Fibroblast of the conjunctiva (primary cell): ENCODE measurements at places on chromosomes 3 and 15.

- no peak for DNase-seq
These were observed 19.3 kb upstream of the NRROS start for GRCh38 chr3:196620161-196620604.

- peak; percentile 22 for DNase-seq
These were observed 118.9 kb upstream of the IGSF10 start for GRCh38 chr3:151579571-151580270.

- no peak for DNase-seq
These were observed 289.8 kb upstream of the ROPN1 start for GRCh38 chr3:124281453-124282316.

GRCh38 chr3:148878095-148878494 is 13.0 kb downstream of the CPA3 start:
- DNase-seq: no peak

GRCh38 chr3:14652-15051 is 181.9 kb upstream of the CHL1 start:
- no peak for DNase-seq

DNA sequence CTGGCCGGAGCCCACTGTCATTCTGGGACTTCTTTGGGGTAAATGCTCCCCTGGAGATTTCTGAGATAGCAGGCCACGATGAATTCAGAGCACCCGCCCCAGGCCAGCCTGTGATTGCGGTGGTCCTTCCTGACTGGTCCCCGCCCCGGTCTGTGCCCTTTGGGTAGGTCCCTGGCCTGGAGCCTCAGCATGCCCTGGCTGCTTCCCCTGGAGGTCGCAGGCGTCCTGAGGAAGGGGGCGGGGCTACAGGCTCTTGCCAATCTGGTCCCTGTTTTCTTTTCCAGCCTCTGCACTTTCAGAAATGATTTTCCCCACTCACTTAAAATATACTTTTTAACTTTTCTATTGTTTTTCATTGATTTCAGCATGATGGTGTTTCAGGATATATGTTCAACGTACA is 250.2 kb upstream of the ATP10A start:
- no peak for DNase-seq

DNA sequence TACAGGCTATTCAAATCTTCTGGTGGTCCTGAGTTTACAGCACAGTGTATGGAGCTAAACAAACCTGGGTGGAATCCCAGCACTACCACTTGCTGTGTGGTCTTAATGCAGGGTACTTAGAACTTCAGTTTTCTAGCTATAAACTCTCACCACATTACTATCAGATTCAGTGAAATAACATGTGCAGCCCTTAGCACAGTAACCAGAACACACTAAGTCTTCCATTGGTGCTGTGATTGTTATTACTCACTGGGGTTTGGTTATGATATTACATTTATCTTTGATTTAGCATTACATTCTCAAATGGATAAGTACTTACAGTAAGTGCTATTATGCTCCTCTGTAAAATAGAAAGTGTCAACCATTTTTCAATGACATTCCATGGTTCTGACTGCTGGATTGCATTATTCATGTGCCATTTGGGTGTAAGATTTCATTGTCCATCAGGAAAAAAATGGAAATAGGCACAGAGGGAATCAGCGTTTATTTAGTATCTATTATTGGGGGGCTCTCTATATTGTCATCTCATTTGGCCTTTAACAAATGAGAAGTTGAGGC is 81.9 kb downstream of the PDE8A start:
- DNase-seq: no peak

- DNase-seq: no peak
These were observed 98.7 kb downstream of the PLCH1 start for GRCh38 chr3:155646128-155646527.

- DNase-seq: no peak
These were observed 101.9 kb upstream of the LRIG1 start for GRCh38 chr3:66602691-66603090.

- DNase-seq: no peak
These were observed 305.6 kb upstream of the STT3B start for GRCh38 chr3:31227131-31227562.

DNA sequence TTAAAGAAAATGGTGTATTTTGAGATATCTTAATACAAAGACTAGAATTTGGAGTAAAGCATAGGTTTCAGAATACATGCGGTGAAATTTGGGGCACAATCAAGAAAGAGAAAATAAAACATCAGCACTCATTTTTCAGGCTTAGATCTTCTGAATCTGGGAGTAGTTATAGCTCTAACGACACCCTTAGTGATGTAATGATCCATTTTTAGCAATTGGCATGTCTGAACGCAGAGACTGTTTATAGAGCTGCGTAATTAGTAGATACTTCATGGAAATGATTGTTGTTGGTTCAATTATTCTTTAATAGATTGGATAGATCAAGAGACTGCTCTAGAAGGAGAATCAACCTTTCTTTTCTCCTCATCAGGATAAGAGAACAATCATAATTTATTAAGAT is 47.5 kb upstream of the SNRK start:
- DNase-seq: no peak
